ENCODE measurements at places on chromosomes 16 and 17.

DNA sequence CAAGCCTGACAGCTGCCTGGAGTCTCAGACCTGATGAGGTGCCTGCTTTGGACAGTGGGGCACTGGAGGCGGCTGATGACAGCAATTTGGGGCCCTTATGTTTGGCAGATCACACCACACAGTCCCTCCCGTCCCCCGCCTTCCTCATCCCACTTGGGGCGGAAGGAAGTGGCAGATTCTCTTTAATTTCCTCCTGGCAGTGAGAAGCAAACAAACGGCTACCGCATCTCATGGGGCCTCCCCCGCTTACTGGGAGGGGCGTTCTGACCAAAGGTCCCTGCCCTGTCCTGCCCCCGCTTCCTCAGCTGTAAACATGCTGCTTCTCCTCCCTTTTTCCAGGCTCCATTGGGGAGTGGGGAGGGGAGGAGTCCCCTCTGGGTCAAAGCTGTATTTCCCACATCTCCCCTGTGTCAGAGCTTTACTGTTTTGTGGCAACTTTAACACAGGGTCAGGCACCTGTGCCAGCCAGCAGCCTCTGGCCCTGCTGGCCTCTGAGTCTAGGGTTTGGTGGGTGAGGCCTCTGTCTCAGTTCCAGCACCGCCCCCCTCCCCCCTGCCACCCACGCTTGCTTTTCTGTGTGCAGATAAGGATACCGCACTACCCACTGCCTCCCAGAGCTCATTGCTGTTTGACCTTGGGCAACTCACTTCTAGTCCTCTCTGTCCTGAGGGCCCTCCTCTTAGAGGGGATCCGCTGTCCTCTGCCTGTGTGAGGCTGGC lies 5.4 kb upstream of the NFATC3 start:
- DNase-seq = no peak

DNA sequence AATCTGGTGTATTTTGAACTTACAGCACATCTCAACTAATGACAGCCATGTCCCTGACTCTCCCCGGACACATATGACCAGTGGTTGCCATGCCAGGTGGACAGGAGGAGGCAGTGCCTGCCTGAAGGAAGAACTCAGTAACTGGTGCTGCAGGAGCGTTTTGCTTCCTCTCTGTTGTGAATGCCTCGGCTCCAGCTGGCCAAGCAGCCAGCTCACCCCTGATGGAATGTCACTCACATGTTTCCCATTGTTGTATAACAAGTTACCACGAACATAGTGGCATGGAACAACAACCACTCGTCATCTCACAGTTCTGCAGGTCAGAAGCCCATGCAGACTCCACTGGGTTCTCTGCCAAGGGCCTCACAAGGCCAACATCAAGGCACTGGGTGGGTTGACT lies 20.1 kb upstream of the IRF8 start:
- DNase-seq = peak; percentile 59

DNA sequence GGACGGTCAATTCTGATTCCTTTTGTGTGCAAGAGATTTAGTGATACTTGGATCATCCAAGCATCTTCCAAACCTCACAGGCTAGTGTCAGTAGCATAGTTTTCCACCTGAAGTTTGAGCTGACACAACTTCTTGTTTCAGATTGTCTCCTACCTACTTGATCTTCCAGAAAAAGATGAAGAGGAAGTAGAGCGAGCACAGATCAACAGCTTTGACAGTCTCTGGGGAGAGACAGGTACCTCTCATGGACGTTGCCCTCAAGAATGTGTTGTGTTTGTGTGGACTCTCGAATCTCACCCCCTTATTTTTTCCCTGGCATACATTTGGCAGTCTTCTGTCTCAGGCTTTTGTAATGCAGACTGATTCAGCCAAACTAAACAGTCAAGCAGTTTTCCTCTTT lies 47.4 kb downstream of the CYB561 start:
- DNase-seq = no peak

- DNase-seq = no peak
Observed at GRCh38 chr17:63116228-63116627, 150.2 kb downstream of the TANC2 start.

- DNase-seq = no peak
Observed at GRCh38 chr17:19345067-19345460, 17.5 kb downstream of the B9D1 start.

DNA sequence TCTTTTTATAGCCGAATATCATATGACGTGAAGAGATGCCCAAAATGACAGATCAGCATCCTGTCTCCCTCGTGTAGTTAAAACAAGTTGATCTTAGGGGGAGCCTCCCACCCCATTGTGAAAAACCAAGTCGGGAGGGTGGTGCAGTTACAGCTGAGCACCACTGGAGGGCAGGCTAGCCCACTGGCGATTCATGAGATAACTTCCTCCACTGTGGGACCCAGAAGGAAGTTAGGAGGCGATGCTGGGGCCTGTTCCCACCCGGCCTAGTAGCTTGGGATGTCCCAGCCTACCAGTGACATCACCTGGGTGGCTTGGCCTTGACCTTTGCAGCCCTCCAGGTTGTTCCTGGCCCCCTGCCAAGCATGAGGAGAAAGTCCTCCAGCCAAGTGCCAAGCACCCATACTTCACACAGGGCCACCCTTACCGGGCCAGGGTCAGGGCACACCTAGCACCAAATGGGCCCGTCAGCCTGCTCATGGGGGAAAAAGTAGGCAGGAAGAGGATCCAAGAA lies 8.1 kb upstream of the CPNE2 start:
- DNase-seq = peak; percentile 77

- DNase-seq = no peak
Observed at GRCh38 chr17:79314617-79315357, 240.2 kb downstream of the ENGASE start.

DNA sequence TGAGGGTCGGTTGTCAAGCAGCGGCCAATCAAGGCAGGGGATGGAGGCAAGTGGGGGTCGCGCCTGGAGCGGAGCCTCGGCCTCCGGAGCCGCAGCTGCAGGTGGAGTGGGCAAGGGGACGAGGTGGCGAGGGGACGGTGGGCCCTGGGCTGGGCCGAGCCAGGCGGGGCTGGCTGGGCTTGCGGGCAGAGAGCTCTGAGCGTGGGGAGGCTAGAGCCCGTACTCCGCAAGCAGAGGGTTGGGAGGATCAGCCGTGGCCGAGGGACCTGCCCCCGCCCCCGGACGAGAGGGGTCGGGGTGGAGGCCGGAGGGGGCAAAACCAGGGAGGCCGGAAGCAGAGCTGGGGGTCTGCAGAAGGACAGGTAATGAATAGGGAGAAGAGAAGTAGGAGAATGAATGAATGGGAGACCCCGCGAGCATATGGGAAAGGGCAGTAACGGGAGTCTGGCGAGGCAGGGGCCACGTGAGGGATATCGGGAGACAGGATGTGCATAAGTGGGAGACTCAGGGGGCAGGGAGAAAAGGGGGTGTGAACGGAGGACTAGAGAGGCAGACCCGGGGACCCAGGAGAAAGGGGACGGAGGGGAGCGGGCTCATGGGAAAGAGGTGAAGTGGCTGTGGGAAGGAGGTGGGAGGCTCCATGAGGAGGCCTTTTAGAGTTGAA lies at the start of gene KATNB1:
TSS of gene KATNB1 (plus strand) at position 16 of the 664 bp plus-strand sequence. CDS start 1,474 bp downstream, outside the sequence.
- DNase-seq = no peak

GRCh38 chr17:17090642-17091103 lies 48.4 kb downstream of the MPRIP start:
- no peak for DNase-seq

DNA sequence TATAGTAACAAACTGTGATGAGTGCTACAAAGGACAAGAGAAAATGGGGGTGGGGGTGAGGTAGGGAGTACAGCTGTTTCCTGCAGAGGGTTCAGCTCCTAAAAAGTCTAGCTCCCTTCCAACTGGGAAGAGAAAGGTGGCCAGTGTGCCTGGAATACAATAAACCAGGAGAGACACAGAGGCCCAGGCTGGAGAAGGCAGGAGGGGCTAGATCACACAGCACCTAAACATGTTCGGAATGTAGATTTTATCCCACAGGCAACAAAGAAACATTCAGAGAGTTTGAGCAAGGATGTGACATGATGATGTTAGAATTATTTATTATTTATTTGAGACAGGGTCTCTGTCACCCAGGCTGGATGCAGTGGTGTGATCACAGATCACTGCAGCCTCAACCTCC lies 10.2 kb downstream of the TEX2 start:
- peak; percentile 21 for DNase-seq

DNA sequence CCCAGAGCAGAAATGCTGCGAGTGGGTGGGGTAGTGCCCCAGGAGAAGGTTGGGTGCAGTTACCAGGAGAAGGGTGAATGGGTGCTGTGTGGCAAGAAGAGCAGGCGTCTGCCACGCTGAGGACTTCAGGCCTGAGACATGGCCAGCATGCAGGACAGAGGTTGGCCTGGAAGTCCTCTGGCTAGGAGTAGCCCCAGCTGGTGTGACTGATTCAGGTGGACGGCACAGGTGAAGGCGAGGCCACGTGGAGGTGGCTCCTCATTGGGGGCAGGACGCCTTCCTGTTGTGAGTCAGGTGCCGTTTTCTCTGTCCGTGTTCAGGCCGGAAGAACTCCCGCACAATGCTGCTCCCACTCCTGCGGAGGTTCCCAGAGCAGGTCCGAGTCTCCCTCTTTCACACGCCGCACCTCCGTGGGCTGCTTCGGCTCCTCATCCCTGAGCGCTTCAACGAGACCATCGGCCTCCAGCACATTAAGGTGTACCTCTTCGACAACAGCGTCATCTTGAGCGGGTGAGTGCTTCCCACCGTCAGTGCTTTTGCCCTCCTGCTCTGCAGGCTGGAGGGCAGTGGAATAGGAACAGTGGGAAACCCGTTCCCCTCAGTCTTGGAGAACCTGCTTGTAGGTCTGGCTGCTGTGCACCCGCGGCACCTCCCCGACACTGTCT lies 20.7 kb downstream of the PGS1 start:
- DNase-seq = no peak

DNA sequence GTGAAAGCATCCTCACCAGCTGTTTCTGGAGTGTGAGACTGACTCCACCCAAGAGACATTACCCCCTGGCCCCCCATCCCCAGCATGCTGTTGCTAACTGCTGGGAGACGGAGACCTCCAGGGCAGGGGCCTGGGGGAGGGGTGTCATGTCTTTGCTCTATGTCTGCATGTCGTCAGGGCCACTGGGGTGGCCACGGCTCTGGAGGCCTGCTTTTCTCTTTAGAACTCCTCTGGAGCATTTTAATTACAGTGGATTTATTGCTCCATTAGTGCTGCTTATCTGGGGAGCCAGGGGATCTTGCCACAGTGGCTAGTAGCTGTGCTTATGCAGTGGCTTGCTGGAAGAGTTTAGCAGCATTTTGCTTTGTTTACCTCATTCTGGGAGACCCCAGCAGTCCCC lies 32.3 kb downstream of the CLEC16A start:
- no peak for DNase-seq

- no peak for DNase-seq
Observed at GRCh38 chr17:50861334-50861676, 4.8 kb downstream of the TOB1 start.

- DNase-seq = peak; percentile 59
Observed at GRCh38 chr16:57185446-57185944, 344 bp downstream of the PSME3IP1 start.

- peak; percentile 84 for DNase-seq
Observed at GRCh38 chr16:83574388-83574787, 233.4 kb upstream of the HSBP1 start.

DNA sequence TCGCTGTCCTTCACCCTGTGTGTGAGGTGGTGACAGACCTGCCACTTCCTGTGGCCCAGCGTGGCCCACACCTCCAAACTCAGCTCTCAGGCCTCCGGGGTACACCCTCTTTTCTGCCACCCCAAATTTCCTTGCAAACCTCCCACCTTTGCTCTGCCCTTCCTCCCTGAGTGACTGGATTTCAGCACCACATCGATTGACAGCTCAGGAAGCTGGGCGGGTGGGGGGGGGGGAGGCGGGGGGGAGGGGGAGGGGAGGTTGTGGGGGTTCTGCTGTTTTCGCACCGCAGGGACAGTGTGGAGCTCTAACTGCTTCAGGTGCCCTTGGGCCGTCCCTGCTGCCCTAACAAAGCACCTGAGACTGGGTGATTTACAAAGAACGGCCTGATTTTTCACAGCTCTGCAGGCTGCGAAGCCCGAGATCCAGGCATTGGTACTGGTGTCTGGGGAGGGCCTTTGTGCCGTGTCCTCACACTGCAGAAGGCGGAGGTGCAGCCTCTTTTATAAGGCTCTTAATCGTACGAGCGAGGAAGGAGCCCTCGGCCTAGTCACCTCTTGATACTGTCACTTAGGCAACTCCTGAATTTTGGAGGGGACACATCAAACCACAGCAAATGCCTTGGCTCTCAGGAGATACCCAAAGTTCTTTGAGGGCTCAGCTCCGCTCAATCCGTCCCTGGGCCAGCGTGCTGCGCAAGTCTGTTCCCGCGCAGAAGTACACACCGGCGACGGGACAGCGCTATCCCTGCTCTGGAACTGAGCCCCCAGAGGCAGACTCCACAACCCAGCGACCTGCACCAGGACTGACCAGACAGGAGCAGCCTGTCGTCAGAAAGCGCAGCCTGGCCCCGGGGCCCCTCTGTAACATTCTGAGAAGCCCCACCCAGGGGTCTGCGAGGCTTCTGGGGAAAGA lies 3.6 kb downstream of the NDUFAF8 start:
- no peak for DNase-seq

DNA sequence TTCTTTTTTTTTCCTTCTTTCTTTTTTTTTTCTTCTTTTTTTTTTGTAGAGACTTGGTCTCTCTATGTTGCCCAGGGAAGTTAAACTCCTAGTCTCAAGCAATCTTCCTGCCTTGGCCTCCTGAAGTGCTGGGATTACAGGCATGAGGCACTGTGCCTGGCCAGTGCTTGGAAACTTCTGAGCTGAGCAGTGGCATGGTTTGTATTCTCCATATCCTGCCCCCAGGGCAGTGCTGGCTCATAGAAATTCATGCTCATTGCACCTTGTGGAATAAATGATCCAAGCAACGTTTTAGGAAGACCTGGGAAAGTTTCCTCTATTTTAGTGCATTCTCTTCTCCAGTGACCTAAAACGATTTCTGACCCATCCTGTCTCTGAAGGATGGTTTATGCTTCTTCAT lies 16.7 kb upstream of the SYT17 start:
- no peak for DNase-seq

GRCh38 chr17:21215935-21216334 lies 2.0 kb upstream of the TMEM11 start:
- DNase-seq = no peak

- DNase-seq = no peak
Observed at GRCh38 chr16:66842765-66843164, 1.4 kb upstream of the CA7 start.

DNA sequence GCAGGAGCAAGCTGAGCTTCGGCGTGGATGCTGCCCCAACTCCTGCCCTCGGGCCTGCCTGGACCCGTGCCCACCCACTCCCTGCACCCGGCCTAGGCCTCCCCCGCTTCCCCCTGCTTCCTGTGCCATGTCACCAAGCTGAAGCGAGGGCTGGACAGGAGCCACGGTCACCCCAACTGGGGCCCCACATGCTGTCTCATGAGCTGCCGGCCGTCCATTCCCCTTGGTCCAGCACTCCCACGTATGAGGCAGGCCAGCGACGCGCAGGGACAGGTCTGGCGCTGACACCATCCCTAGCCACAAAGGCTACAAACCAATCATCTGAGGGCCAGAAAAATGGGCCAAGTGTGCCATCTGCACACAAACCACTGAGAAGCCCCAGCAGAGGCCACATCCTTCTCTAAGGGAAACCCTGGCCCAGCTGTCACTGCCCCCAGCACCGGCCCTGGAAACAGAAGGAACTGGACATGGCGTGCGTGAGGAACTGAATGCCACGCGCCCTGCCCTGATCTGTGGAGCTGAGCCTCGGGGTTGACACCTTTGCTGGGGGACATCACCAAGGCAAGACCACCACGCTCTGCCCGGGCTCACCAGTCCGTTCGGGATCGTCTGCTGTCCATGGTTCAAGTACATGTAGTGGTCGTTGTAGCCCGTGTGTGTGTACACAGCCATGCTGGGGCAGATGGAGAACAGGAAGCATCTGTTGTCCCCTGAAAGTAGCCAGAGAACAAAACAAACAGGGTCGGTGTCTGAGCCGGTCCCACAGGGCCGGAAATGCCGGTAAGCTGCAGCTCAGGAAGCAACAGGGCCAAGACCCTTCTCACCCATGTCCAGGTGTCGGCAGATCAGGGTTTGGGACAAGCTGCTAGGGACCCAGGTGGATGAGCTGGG lies 22.2 kb downstream of the MEAK7 start:
- DNase-seq = no peak
